Stimulated activated CD4-positive, alpha-beta T cell treated with anti-CD3 and anti-CD28 coated beads, Interleukin-12 subunit alpha, Interleukin-12 subunit beta, amount 100 ng/mL, for 48 hours (primary cell): ENCODE measurements at places on chromosomes 16 and 17.
A peak's percentile ranks its signal among the peaks of the same experiment; 100 is the strongest.

- peak; percentile 28 for DNase-seq
Observed at GRCh38 chr16:4506450-4506849, 30.3 kb downstream of the HMOX2 start.

DNA sequence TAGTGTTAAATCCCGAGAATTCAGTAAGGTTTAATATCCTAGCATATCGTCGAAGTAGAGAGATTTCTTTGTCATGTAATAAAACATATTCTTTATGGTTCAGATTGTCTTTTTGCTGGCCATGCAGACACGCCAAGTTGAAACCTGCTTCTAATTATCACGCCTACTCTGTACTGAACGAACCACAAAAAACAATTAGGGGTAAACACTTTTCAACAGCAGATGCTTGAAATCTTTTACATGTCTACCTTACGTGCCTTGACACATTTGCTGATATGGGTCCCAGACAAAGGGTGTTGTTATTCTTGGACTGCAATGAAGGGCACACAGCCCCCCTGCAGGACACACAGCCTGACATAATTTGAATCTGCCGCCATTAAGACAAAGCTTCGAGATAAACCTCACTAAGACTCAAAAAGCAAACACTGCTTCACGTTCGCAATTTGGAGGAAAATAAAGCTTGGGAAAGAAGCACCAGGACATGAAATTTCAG, 13.3 kb downstream of the WIPI1 start:
- DNase-seq: no peak

GRCh38 chr16:20704281-20704680, 6.8 kb upstream of the ACSM1 start:
- DNase-seq: no peak

GRCh38 chr17:3978421-3979289, 14.4 kb upstream of the ATP2A3 start:
- DNase-seq: no peak

GRCh38 chr17:38798614-38799500, 499 bp downstream of the PIP4K2B start:
- DNase-seq: peak; percentile 15

- no peak for DNase-seq
Observed at GRCh38 chr17:72400863-72401262, 280.0 kb downstream of the SOX9 start.

DNA sequence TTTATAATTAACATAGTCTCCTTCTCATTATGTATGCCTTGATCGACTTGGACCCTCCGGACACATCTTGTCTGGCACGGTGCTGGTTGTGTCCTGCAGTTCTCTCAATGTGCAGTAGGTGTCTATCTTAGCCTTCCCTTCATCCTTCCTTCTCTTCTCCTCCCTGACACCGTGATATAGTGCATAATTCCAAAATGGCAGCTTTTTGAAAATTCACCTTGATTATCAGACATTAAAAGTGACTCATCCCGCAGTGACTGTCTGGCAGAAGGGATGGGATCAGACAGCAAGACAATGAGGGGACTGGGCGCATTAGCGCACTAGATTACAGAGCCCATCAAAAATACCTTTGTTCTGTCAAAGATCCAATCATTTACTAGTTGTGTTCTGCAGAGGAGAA, 70.0 kb upstream of the PMFBP1 start:
- DNase-seq: no peak

- DNase-seq: peak; percentile 80
Observed at GRCh38 chr16:5071681-5072333, at the start of gene ALG1. TSS of gene ALG1 (plus strand) at chr16:5071843. CDS start at chr16:5071850, 7 bp downstream.

DNA sequence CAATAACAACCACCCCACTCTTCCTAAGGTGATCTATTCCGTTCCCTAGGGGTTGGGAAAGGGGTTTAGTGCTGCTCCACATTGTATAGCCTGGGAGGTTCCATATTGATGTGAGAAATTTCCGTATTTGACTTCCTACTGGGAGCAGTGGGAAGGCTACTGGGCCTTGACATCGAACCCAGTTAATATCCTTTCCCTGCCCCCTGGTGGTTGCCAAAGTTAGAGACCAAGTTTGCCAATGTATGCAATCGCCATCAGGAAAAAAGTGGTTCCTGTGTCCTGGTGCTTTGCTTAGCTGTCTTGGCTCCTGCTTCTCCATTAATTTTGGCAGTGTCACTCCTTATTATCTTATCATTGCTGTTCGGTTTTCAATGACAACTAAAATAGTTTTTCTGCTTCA, 914.9 kb downstream of the KCNJ2 start:
- DNase-seq: no peak

- DNase-seq: no peak
Observed at GRCh38 chr17:45408611-45409421, 23.9 kb downstream of the ARHGAP27 start.

DNA sequence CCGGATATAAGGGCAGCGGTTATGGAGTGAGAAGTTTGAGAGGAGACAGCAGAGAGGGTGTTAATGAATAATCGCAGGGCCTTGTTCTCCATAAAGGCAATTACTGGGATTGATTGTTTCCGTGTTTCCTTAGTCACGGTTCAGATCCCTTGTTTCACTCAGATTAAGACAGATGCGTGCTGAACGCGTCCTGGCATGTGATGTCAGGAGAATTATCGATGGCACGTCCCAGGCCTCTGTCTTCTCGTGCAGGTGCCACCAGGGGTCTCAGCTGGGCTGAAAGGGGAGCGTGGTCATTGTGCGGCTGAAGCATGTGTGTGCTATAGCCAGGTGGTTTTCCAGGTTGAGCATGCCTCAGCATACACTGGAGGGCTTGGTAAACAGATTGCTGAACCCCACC, 142.4 kb upstream of the NOL11 start:
- no peak for DNase-seq

- no peak for DNase-seq
Observed at GRCh38 chr17:60158751-60159478, 9.1 kb downstream of the CA4 start.

DNA sequence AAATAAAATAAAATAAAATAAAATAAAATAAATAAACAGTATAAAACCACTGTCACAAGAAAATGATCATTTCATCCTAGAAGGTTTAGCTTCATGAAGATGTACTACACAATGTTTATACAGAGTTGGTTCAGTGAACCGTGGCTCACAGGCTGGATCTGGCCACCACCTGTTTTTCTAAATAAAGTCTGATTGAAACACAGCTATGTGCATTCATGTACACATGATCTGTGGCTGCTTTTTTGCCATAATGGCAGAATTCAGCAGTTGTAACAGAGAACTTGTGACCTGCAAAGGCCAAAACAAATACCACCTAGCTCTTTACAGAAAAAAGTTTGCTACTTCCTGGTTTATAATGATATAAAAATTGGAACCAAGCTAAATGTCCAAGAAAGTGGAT, 12.6 kb upstream of the RPRML start:
- no peak for DNase-seq

- no peak for DNase-seq
Observed at GRCh38 chr17:72021417-72022041, 99.3 kb upstream of the SOX9 start.

DNA sequence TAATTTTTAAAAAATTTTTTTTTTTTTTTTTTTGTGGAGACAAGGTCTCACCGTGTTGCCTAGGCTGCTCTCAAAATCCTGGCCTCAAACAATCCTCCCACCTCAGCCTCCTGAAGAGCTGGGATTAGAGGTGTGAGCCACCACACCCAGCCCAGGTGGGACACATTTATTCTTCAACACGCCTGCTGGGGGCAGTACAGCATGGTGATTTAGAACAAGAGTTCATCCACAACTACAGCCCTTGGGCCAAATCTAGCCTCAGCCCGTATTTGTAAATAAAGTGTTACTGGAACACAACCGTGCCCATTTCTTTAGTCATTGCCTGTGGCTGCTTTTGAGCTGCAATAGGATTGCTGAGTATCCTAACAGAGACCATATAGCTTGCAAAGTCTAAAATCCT, 92.8 kb downstream of the KATNIP start:
- no peak for DNase-seq
